GM13977 (cell line): ENCODE measurements at places on chromosomes 5 and 9.

DNA sequence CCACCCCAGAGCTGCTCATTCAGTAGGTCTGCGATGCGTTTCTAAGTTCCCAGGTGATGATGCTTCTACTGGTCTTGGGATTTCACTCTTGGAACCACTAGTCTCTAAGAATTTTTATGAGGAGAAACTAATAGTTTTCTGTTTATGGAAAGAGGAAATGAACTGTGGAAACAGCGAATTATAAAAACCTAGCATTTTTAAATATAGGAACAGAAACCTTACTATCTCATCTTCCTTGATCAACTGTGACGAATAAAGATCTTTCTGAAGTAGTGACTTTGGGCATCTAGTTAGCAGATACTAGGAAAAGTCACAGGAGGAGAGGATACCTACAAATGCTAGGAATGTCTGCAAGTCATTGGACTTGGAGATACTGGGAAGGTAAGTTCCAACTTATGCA, 376.8 kb upstream of the RFX3 start:
- DNase-seq = no peak

GRCh38 chr9:130689937-130690700, 3.5 kb upstream of the EXOSC2 start:
- peak; percentile 43 for DNase-seq

DNA sequence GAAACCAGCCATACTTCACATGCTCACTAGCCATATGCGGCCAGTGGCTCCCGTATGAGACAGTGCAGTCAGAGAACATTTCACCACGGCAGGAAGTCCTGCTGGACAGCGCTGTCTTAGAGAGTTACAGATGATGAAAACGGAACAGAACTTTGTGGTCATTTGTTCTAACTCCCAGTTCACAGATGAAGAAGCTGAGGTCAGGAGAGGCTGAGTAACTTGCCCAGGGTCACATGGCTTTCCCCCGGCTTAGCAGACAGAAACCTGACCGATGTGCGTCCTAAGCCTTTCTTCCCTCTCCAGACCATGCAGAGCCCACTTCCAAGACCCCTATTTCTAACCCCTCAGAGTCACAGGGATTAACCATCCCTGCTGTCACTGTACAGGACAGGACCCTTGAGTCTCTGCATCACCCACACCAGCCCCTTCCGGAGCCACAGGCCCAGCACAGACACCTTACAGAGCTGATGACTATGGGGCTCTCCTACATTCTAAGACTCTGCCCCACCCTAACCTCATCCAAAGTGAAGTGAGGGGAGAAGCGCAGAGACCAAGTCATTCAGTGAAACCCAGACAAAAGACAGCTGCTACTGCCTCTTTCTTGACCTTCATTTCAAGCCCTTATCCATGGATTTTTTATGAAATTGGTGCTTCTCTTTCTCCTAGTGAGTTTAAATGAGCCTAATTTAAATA, 86.9 kb downstream of the PTPN3 start:
- DNase-seq = peak; percentile 56

GRCh38 chr5:179930788-179931473, 23.2 kb upstream of the TBC1D9B start:
- no peak for DNase-seq

- no peak for DNase-seq
Observed at GRCh38 chr5:57592236-57592635, 109.6 kb upstream of the ACTBL2 start.

- no peak for DNase-seq
Observed at GRCh38 chr9:120870206-120870605, 6.8 kb downstream of the PHF19 start.

DNA sequence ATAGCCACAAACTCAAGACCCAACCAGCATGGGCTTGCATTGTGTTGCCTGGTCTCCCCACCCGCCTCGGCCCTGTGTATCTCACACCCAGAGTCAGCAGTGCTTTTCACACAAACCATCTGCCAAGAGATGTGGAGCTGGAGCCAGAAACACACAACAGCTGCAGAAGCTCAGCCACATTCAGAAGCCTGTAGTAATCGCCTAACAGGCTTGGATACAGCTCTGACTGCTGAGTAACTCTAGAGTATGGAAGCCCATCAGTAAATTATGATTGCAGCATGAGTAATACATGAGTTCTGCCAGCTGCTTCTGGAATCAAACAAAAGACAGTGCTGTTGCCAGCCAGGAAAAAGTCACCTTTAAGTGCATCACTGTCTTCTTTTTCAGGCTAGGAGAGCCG, 16.0 kb downstream of the TEK start:
- no peak for DNase-seq

DNA sequence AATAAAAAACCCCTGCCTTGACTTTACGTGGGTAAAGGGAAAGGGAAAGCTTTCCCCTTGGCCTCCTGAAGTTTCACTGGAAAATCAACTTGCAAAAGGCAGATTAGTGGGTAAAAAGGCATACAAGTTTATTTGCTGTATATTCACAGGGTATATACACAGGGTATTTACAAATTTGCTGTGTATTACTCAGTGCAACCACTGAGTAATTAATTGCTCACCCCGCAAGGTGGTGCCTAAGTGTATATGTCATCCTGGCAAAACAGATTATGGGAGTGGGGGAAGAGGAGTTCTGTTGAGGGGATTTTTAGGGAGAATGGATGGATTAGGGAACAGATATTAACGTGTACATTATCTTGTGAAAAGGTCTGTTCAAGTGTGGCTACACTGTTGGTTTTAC, 7.1 kb upstream of the RARS1 start:
- DNase-seq = no peak

- DNase-seq = peak; percentile 63
Observed at GRCh38 chr9:38318759-38319495, 73.6 kb upstream of the ALDH1B1 start.

GRCh38 chr9:93054758-93055704, 3.5 kb upstream of the SUSD3 start:
- no peak for DNase-seq

GRCh38 chr9:112555101-112555643, 68.5 kb downstream of the KIAA1958 start:
- DNase-seq = no peak

DNA sequence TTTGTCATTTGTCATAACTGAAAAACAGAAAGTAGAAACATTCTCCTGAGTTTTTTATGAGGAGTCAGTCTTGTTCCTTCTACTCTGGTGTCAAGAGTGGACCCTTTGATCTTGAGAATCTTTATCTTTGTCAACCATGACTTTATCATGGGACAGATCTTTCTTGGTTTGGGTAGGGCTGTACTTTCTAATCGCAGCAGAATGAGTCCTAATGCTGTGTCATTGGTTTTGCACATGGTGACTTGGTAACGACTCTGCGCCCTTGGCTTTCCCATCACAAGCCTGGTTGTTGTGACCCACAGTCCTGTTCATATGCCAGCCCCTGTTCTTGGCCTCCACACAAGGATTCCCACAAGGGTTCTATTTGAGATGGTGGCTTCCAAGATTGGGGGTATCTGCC, 45.6 kb downstream of the AOPEP start:
- DNase-seq = no peak

DNA sequence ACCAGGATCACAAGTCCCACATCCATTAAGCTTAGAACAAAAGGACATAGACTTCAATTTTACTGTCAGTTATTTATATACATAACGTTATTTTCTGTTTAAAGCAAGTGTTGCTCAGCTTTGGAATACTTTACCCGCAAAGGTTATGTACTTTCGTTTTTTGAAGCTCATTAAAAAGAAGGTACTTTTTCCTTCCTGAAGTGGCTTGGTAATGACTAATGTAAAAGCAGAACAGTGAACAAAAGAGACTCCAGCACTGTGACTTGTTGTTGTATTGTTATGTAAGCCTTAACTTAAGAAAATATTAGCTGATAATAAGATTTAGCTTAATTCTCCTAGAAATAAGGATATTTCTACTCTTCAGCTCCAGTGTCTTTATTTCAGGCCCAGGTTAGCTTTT, 97.3 kb upstream of the SLCO6A1 start:
- peak; percentile 5 for DNase-seq

DNA sequence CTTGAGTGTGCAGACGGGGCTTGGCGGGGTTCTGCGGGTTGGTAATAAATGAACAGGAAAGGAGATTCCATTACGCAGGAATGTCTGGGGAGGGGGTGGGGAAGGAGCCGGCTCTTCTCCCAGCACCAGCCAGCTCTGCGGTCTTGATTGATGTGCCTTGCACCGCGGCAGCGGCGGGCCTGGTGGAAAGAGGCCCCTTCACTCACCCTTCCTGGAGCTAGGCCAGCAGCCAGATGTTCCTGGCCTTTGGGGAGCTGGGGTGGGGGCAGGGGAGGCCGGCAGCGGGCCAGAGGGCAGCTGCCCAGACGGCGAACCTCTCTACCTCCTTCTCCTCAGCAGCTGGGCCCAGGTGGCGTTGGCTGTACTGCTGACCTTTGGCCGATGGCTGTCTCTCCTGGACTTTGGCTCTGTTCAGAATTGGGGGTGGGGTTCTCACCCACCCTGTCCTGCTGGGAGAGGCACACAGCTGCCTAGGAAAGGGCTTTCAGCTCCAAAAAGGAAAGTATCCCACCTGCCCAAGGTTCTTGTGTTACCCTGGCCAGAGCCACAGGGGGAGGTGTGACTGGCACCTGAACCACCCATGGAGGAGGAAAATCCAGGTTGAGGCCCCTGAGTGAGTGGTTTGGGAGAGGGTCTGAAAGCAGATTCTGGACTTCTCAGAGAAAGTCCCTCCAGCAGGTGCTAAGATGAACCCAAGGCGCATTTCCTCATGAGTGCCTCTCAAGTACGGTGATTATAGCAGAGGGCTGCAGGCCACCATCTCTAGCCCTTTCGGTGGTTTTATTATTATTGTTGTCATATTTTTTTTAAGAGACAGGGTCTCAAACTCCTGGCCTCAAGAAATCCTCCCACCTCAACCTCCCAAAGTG, 58.0 kb upstream of the SYNPO start:
- no peak for DNase-seq

DNA sequence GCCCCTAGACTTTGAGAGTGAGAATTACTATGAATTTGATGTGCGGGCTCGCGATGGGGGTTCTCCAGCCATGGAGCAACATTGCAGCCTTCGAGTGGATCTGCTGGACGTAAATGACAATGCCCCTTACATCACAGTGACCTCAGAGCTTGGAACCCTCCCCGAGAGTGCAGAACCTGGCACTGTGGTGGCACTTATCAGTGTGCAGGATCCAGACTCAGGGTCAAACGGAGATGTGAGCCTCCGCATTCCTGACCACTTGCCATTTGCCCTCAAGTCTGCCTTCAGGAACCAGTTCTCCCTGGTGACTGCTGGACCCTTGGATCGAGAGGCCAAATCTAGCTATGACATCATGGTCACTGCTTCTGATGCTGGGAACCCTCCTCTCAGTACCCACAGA, 1.3 kb downstream of the PCDHGC4 start:
- DNase-seq = no peak

- DNase-seq = peak; percentile 74
Observed at GRCh38 chr5:6583049-6583880, 49.6 kb downstream of the NSUN2 start.

GRCh38 chr5:124810396-124811006, 64.1 kb upstream of the ZNF608 start:
- DNase-seq = no peak

- no peak for DNase-seq
Observed at GRCh38 chr9:7456377-7456776, 343.2 kb downstream of the DMAC1 start.

GRCh38 chr9:875119-875962, 33.8 kb downstream of the DMRT1 start:
- no peak for DNase-seq

DNA sequence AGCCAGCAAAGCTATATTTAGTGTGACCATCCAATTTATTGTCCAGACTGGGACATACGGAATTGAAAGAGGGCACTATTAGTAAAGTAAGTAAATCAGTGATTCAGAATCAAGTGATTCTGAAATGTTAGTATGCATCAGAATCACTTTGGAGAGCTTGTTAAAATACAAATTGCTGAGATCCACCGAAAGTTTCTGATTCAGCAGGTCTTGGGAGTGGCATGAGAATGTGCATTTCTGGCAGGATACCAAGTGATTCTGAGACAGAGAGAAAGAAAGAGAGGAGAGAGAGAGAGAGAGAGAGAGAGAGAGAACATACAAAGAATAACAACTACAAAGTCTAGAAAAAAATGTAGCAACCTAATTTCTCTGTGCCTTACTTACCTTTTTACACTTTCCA, 65.4 kb upstream of the ASTN2 start:
- DNase-seq = no peak

GRCh38 chr5:136164226-136164625, 28.7 kb downstream of the SMIM32 start:
- DNase-seq = no peak

- DNase-seq = peak; percentile 12
Observed at GRCh38 chr5:167565189-167565954, 726.1 kb upstream of the WWC1 start.
